EL (cell line): ENCODE measurements at places on chromosomes 16 and 17.

DNA sequence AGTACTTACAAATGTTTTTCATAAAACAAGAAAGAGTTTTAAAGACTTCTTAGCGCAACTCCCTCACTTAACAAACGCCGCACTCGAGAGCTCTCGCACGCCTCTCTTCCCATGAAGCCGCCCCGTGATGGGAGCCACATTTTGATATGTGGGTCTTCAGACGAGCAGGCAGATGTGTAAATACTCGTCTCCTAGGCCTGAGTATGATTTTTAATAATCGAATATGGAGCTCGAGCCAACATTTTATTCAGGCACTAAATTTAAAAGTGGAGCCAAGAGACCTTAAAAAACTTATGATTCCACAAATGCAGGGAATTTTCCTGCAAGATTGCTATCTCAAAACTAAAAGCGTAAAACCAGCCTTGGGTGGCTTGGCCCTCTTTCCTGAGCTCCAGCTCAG lies 55.4 kb downstream of the IRX6 start:
- no peak for DNase-seq

DNA sequence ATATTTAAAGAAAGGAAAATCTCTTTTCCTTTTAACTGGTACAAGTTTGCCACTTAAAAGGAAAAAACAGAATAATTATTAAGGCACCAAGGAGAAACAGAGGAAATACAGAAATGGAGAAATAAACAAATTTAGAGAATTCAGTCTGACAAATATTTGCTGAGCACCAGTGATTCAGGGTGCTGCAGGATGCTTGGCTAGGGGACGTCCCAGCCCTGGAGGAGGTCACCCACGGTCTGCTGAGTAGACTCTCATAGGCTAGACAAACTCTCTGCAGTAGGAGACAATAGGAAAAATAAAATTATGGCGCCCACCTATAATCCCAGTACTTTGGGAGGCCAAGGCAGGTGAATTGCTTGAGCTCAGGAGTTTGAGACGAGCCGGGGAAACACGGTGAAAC lies 15.9 kb downstream of the C1QTNF1 start:
- no peak for DNase-seq

GRCh38 chr17:78378225-78379130 lies at the start of gene PGS1:
Gene PGS1 (plus strand): TSS chr17:78378649. CDS start chr17:78378666, 17 bp downstream.
- DNase-seq, result peak; percentile 75

GRCh38 chr17:49930880-49931279 lies 38.1 kb upstream of the DLX4 start:
- DNase-seq, result no peak

DNA sequence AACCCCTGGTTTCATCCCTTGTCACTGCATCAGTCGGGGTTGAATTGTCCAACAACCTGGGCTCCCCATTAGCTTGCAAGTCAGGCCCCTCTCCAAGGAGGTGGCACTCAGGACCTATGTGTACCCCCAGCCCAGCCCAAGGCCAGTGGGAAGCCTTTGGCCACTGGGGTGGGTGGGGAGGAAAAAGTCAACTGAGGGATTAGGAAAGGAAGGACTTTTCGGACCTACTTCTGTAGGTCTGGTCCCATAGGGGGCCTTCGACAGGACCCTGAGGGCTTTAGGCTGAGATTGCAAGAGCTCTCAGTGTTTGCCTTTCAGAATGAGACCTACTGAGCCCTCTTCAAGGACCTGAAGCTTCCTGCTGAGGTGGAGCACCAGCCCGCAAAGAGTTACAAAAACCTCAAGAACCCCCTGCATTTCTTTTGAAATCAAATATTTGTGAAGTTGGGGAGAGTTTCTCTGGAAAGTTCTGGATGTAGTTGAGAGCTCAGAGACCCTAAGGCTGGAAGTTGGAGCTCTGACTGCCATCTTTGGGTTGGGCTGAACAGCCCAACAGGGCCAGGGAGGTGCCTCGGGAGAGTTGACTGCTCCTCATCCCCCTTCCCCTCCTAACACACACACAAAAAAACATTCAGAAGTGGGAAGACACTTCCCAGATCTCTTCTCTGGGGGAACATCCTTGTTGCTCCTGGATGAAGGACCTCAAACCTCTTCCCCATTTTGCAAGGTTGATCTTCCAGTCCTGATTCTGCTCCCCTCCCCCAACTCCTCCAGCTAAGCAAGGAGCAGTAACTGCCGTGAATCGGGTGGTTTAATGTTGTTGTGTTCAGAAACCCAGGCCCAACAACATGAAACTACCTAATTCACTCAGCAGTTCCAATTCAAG lies 5.8 kb upstream of the HOXB9 start:
- DNase-seq, result no peak

- peak; percentile 89 for DNase-seq
Observed at GRCh38 chr16:56742030-56742984, 12.4 kb downstream of the NUP93 start.
